ENCODE measurements at places on chromosomes 6 and 20.

DNA sequence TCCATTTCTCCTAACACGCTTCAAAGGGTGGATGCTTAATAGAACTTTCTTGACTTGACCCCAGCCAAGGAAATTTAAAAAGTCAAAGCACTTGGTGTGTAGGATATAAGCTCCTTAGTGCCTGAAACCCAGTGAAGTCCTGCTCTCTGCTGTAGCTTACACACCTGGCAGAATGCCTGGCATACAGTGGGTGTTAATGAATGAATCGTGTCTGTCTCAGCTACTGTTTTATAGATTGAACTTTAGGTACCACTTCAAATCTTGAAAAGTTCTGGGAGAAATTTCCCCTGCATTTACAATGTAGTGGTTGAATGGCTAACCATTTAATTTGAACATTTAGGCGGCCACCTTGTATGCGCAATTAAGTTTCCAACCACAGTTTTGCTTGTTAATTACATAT, 70.5 kb upstream of the ZNF217 start:
- no peak for DNase-seq

GRCh38 chr6:165219629-165220028, 89.8 kb downstream of the C6orf118 start:
- DNase-seq, result no peak

GRCh38 chr20:63378626-63379025, 17.5 kb upstream of the CHRNA4 start:
- no peak for DNase-seq

DNA sequence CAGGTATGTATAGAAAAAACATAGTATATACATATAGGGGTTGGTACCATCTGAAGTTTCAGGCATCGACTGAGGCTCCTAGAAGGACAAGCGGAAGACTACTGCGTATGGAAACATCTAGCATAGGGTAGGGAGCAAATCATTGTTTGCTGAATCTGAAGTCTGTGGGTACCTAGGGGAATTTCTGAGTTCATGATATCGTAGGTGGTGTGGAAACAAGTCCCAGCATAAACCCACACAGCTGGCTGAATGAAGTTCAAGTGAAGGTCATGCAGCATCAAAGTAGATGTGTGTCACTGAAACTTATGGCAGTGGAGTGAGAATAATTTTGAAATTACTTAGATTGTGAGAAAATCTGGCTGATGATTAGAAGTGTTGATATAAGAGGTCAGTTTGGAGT, 39.4 kb downstream of the MAP7 start:
- peak; percentile 12 for DNase-seq

- DNase-seq, result no peak
Measured at GRCh38 chr20:17750722-17751045, 50.9 kb downstream of the BANF2 start.

DNA sequence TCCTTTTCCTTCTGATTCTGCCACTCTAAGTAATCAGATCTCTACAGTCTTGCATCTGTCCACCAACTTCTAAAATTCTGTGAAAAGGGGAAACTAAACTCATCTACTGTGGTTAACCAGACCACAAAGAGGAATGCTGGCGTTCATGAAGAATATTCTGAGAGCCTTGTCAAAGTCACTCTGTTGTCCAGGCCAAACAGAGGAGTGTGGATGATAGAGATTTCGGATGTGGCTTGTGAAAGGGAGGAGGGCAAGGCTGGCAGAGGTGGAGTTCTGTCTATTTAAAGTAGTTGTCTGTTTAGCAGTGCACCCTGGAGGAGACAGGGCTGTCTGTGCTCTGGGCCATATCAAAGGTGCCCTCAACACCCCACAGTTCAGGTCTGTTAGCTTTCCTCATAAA, 33.9 kb downstream of the CCN2 start:
- no peak for DNase-seq

DNA sequence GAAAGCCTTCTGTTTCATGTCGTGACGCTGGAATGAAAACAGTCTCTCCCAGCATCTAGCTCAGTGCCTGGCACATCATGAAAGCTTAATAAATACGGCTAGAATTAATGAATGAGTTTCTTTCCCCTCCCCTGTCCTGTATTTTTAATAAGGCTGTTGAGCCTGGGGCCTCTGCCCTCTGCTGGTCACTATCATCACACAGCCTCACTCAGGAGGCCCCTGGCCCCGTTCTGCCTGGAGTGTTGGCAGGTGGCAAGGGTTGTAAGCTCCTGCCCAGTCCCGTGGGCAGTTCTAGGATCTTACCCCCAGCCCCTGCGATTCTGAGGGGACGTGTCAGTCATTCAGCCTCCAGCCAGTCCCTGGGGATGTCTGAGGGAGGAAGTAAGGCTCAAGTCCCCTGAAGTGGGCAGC, 41.4 kb downstream of the PHACTR3 start:
- no peak for DNase-seq

- DNase-seq, result no peak
Measured at GRCh38 chr20:53466279-53466678, 127.4 kb downstream of the ZNF217 start.

DNA sequence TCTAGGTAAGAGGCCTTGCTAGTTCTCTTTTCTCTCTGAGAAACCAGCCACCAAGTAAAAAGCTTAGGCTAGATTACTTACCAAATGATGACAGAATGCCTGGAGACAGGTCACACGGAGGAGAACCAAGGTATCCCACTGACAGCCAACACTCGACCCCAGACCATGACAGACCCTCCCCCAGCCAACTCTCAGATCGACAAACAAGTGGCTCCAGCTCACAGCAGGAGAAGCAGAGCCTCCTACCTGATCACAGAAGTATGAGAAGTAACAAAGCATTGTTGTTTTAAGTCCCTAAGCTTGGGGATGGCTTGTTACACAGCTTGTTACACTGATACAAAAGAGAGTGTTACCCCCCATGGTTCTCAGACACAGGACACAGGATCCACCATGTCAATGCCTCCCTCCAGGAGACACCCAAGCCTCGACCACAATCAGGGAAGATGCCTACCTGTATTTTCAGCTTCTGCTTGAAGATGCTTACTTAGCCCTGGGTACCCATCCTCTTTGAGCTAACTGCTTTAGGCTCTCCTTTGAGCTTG, 423.8 kb upstream of the JARID2 start:
- no peak for DNase-seq

GRCh38 chr6:110878751-110879522, 4.4 kb downstream of the AMD1 start:
- peak; percentile 45 for DNase-seq

DNA sequence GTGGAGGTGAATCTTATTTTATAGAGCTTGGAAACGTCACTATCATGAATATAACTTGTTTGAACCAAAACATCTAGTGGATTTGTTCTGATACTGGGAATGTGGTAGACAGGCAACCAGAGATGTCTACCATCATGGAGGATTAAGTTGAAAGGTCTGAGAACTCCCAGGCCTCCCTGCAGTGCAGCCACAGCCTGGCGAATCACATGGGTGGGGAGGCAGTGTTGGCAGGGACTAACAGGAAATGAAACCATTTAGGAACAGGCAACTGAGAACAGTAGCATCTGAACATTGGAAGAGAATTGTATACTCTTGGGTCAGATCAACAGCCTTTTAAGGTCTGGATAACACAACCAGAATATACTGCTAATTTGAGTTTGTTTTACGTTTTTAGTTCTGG, 22.3 kb upstream of the CEP162 start:
- DNase-seq, result no peak

GRCh38 chr20:53569005-53569404, 24.6 kb downstream of the ZNF217 start:
- no peak for DNase-seq

- no peak for DNase-seq
Measured at GRCh38 chr20:62822239-62822787, 5.5 kb downstream of the COL9A3 start.

DNA sequence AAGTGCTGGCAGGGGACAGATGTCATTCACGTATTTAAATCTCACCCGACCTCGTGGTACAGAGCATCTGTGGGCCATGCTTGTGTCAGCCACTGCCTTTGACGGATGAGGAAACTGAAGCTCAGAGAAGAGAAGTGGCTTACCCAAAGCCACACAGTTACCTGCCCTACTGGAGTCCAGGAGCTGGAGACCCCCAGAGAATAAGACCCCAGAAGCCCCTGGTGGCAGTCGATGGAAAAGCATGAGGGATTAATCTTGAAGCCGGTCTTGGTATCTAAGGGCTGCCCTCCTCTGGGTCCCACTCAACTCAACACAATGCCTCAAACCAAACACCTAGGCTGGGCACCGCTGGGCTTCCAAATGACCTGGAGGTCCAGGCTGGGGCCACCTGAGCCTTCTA, 83.1 kb downstream of the GRM4 start:
- no peak for DNase-seq

- peak; percentile 61 for DNase-seq
Measured at GRCh38 chr6:167699141-167699931, 127.4 kb upstream of the AFDN start.

DNA sequence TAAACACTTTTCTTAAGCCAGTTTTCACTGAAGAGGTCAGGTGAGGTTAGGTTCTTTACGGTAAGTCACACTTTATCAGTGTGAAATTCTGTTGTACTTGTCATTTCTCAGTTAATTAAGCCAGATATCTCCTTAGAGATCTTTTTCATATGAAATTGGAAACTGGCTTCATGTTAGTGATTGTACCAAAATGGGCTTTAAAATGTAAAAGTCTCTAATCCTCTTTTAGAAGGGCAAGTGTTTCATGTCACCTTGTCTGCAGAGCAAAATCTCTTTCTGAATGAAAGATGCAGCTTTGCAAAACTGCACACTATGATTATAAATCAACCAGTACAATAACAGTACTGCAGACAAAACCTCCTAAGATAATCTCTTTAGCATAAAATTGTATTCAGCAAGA, 209.2 kb upstream of the RNF217 start:
- DNase-seq, result no peak

- DNase-seq, result no peak
Measured at GRCh38 chr20:6975311-6975710, 207.8 kb downstream of the BMP2 start.

GRCh38 chr6:71367756-71368155, 79.1 kb downstream of the OGFRL1 start:
- no peak for DNase-seq

DNA sequence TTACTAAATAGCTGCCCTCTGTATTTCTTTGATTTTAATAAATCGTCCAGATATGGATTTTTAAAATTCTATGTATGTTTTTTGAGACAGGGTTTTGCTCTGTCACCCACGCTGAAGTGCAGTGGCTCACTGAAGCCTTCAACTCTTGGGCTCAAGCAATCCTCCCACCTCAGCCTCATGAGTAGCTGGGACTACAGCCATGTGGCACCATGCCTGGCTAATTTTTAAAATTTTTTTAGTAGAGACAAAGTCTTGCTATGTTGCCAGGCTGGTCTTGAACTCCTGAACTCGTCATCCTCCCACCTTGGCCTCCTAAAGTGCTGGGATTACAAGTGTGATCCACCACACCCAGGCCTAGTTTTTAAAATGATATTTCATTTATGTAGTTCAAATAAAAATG, 47.4 kb upstream of the DDR1 start:
- DNase-seq, result no peak

DNA sequence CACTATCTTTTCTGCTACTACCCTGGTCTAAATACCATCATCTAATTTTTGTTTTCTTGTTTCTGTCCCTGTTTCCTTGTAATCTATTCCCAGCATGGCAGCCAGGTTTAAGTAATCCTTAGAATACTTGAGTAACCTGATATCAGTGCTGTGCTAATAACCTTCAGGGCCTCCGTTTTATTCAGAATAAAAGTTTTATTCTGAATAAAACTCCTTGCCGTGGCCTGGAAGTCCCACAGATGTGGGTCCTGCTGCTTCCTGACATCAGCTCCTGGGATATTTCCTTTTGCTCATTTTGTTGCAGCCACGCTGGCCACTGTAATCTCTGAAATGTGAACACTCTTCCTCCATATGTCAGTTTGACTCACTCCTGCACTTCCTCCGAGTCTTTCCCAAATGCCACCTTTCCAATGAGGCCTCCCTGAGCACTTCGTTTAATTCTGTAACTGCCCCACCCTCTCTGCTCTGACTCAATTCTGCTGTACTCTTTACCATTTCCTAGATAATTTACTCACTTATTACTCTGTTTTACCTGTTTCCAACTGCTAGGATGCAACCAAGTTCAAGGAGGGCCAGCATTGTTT, 114.0 kb upstream of the FOXA2 start:
- DNase-seq, result no peak

- no peak for DNase-seq
Measured at GRCh38 chr20:23753589-23753988, 2.9 kb upstream of the CST1 start.

- no peak for DNase-seq
Measured at GRCh38 chr6:39256294-39256940, 27.1 kb upstream of the KCNK5 start.

- DNase-seq, result no peak
Measured at GRCh38 chr6:33826537-33826936, 22.7 kb upstream of the MLN start.

- no peak for DNase-seq
Measured at GRCh38 chr6:88882536-88882935, 80.9 kb downstream of the RNGTT start.

DNA sequence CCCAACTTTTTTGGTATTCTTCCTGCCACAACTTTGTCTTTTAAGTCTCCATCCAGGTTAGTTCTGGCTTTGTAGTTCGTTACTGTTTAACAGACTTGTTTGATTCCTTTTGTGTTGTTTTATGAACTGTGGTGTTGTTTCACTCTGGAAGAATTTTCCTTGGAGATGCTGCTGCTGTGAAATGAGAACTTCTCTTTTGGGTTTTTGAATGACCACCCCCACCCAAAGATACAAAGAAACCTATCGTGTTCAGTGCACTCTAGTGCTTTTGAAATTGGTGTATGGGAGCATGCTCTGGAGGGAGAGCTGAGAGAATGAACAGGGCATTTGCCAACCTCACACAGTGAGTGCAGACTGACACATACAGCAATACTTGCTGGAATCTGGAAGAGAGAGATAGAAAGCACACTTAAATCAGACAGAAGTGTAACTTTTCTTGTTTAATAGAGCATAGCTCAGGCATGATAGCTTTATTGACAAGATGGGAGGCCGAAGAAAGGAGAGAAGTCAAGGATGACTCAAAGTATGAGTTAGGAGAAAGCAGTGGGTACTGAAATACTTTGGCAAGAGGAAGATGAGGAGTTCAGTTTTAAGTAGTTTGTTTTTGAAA, 293.1 kb downstream of the SOX4 start:
- DNase-seq, result no peak

GRCh38 chr20:50870561-50871161, 60.6 kb downstream of the ADNP start:
- DNase-seq, result no peak

GRCh38 chr6:3415082-3415453, 41.8 kb downstream of the SLC22A23 start:
- DNase-seq, result no peak

DNA sequence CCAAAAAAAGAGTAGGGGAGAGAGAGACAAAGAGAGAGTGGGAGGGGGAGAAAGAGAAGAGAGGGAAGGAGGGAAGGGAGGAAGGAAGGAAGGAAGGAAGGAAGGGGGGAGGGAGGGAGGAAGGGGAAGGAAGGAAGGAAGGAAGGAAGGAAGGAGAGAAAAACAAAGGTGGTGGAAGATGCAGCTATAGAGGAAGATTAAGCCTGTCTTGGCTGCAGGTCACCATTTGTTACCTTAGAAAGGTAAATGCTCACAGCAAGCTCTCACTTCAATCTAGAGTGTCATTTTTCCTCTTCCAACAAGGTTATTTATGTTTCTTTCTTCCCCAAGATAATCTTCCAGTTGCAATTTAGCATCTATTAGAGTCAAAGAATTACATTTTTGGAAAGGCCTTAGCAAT, 284.0 kb downstream of the PHACTR1 start:
- no peak for DNase-seq

- DNase-seq, result peak; percentile 48
Measured at GRCh38 chr6:16840725-16841124, 79.5 kb upstream of the ATXN1 start.

GRCh38 chr6:51182827-51183226, 364.2 kb downstream of the TFAP2B start:
- no peak for DNase-seq
